Left ventricle myocardium superior (tissue), 1 donor: ENCODE measurements at places on chromosomes 12 and 14.

GRCh38 chr14:45211295-45211694 lies 41.7 kb downstream of the MIS18BP1 start:
- no peak for DNase-seq

GRCh38 chr14:70935135-70935534 lies 27.9 kb downstream of the PCNX1 start:
- no peak for DNase-seq

GRCh38 chr12:105445249-105445648 lies 114.8 kb downstream of the C12orf75 start:
- DNase-seq = no peak

DNA sequence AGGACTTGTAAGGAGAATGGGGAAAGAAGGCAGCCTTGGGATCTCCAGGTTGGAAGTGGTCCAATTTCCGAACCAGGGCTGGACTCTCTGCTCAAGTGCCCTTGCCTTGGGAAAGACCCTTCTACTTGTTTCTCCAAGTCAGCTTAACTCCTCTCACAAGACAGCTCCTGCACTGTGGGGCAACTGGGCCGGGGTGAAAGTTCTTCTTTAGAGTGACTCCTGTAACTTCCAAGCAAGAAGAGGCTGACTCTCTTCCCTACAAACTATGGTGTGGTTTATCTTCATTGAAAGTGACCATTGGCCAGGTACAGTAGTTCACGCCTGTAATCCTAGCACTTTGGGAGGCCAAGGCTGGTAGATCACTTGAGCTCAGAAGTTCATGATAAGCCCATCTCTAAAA lies 13.7 kb downstream of the KRT1 start:
- DNase-seq = no peak

DNA sequence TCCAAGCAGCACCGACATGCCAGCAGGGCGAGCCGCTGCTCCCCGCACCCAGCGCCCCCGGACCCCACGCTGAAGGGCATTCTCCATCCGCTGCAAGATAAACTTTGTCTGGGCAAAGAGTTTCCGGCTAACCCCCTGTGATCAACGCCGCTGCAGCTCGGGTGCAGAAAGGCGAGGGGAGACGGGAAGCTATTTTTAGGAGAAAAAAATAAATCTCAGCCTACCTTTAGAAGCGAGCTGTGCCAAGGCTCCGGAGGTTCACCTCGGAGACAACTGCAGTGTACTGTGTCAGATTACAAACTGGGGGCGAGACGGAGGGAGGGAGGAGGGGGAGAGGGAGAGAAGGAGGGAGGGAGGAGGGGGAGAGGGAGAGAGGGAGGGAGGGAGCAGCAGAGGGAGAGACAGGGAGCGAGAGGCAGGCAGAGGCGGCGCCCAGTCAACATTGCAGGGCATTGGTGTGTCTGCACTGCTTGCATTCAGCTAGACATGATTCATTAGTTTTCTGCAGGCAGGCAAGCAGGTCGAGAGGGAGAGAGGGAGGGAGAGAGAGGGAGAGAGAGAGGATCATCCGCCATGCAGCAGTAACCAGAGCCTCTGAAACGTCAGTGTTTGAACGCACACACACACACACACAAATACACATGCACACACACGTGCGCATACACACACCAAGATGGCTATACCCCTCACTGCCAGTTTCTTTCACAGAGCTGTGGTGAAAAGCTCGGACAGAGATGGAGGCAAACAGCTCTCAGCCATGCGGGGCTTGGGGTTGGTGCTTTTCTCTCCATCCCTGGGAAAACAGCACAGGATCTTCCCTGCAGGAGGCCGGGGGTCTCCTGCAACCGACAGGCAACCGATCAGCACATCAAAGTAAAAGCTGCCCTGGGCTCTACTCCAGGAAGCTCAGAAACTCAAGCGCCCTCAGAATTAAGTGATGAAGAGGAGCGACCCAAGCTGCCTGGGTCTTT lies at the start of gene RIMBP2:
RIMBP2 (minus strand) TSS at position 302 of the 971 bp plus-strand sequence. CDS start 237,286 bp downstream, outside the sequence.
- DNase-seq = no peak

DNA sequence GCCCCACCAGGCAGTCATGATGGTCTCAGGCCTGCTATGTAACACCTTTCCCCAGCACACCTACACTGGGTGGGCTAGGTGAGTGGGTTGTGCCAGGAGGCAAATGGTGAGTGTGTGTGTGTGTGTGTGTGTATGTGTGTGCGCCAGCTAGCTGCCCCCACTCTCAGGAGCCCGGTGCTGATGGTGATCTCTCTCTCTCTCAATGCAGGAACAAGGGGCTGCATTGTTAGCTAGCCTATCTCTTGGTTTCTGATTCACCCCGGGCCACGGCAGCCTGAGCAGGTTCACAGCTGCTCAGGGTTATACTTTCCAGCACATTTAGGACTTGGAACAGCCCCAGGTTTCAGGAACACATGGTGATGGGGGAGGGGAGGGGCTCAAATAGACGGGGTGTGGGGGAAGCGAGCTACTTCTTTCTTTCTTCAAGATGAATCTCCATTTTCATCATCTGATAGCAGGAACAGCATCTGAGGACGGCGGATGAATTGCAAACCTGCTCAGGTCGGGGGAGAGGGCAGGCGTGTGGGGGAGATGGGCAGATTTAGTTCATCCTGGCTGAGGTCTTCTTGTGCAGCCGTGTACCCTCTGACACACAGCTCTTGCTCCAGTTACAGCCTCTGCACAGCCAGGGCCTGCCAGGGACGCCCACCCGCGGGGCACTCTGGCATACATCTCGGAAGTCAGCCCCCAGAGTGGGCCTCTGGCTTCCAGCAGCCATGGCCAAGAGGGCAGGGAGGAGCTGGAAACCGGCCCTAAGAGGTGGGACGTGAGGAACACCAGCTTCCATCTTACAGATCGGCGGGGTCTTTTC lies 137.6 kb downstream of the ZFP36L1 start:
- no peak for DNase-seq

GRCh38 chr14:28704153-28704552 lies 62.4 kb upstream of the FOXG1 start:
- DNase-seq = no peak

DNA sequence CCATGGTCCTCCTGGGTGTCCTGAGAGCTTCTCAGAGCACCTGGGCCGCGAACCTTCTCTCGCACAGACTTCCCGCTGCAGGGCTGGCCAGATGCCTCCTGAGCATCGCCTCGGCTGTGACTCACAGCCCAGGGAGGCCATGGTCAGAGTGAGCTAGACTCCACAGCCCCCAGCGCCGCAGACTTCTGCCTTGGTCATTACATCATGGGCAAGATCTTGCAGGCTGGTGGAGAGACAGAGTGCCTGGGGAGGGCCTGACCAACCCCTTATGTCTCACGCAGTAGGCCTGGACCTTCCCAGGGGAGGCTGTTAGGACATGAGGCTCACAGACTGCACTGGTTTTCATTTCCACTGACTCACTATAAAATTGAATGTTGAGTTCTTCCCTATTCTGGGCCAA lies 41.8 kb downstream of the SMOC1 start:
- no peak for DNase-seq

DNA sequence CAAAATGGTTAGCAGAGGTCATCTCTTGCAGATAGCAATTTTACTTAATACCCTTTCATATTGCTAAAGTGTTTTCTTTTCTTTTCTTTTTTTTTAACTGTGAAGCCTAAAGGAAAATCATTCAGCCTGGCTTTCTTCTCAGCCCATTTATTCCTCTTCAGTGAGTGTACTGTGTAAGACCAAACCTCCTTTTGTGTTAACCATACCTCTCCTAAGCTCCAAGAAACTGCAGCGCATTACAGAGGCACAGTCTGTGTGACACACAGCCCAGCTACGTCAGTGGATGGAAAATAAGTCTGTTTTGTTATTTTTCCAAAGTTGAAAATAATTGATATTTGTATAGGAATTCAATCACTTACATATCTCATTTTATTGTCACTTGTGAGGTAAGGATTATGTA lies 21.7 kb downstream of the DCAF5 start:
- no peak for DNase-seq
